Left kidney (tissue), 8 donors: ENCODE measurements at places on chromosomes 12 and 14.

- DNase-seq = no peak
These were observed 318.5 kb downstream of the KCNC2 start for GRCh38 chr12:74891083-74891668.

- no peak for DNase-seq
These were observed 217.7 kb downstream of the SLC15A4 start for GRCh38 chr12:128606051-128606450.

- no peak for DNase-seq
These were observed 59.1 kb downstream of the ESR2 start for GRCh38 chr14:64234877-64235651.

- no peak for DNase-seq
These were observed 134.4 kb upstream of the FGD4 start for GRCh38 chr12:32264961-32265360.

- DNase-seq = no peak
These were observed 106.9 kb downstream of the PRKCH start for GRCh38 chr14:61428261-61428660.

GRCh38 chr12:1466481-1467154 lies 127.8 kb downstream of the FBXL14 start:
- DNase-seq = no peak

- DNase-seq = no peak
These were observed at the start of gene CACNA2D4 for GRCh38 chr12:1918081-1918883. Gene CACNA2D4 (minus strand): TSS chr12:1918652. CDS start chr12:1918473, 179 bp downstream.

DNA sequence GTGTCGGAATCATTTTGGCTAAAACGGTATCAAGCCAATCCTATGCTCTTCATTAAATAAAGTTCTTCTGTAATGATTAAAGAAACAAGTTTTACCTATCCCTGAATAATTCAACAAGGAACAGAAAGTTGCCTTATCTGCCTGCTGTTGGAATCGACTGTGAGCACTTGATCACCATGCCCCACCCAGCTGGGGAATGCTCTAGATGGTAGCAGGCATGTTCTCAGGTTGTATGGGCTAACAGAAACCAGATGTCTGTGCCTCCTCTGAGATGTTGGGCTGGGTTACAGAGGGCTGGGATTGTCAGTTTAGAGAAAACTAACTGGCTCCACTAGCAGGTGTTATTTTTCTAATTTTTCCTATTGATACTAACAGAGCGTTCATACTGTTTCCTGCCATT lies 28.9 kb downstream of the RTRAF start:
- no peak for DNase-seq

- DNase-seq = no peak
These were observed 344.0 kb upstream of the PRICKLE1 start for GRCh38 chr12:42933461-42934081.

DNA sequence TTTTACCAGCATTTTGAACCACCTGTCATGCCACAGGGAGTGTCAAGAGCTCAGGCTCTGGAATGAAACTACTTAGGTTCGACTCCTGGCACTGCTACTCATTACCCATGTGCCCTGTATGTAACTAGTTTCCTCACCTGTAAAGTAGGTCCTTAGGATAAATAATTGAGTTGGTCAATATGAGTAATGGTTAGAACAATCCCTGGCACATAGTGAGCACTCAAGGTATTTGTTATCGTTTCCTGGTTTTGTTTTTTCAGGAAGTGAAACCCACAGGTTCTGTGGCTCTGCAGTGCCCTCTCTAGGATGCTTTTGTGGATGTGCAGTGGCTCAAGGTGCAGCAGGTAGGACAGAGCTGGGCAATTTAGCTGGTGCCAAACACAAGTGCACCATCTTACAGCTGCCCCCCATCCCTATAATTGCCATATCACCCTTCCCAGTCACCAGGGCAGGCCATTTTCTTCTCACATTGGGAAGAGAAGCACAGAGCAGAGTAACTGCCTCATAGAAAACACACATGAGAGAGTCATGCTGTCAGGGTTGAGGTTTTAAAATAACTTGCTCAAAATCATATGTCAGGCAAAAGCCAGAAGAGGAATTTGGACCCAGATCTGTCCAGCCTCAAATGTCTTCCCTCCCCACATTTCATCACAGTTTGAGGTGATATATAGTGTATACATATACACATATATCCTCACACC lies 297.5 kb downstream of the RPAP3 start:
- DNase-seq = no peak

GRCh38 chr12:1760566-1761382 lies 59.6 kb upstream of the LRTM2 start:
- DNase-seq = no peak

DNA sequence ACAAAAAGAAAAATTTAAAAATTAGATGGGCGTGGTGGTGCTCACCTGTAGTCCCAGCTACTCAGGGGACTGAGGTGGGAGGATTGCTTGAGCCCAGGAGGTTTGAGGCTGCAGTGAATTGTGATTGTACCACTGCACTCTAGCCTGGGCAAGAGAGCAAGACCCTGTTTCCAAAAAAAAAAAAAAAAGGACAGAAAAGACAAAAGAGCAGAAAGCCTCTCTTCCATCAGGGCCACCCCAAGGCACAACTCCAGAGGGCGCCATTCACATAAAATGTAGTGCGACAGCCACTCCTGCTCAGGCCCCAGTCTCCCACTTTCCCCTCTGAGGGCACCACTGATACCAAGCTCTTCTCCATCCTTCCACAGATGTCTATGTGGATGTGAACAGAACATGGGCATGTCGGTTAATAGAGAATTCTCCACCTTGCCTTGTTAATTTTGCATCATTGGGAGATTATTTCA lies 41.8 kb downstream of the DGLUCY start:
- DNase-seq = no peak

DNA sequence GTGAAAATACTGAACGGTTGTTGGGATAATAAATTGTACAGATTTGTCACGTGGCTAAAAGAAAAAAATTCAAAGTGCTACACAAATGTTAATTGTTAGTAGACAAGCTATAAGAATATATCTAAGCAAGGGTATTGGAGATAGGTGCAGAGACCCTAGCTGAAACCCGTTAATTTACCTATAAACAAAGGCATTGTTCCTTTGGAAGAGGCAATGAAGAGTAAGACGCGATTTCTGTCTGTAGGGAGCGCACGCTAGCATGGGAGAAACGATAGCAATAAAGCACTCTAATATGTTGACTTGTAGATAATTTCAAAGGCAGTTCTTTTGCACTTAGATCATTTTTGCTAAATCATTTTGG lies 565 bp downstream of the CCDC77 start:
- peak; percentile 29 for DNase-seq

DNA sequence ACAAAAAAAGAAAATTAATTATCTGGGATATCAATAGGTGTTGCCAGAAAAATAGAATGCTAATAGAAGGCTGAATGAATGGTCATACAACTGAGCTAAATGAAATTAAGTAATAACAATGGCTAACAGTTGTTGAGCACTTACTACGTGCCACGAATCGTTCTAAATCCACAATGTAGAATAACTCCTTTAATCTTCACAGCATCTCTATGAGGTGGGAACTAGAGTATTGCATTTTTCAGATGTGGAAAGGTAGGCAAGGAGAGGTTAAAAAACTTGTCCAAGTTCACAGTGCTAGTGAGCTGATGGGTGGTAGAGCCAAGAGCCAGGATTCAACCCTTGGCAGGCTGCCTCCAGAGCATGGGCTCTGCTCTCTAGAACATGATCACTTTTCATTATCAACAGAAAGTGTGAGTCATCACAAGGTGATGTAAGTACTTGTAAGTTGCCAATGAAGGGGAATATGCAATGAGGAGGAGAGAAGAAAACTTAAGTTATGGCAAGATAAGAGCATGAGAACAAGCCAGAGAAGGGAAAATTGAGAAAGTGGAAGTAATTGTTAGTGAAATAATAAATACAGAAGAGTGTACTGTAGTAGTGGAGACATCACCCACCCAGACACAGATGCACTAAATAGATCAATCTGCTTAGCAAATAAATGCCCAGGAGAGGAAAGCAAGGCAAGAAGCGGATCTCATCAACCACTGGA lies 122.1 kb downstream of the PRKD1 start:
- DNase-seq = no peak

DNA sequence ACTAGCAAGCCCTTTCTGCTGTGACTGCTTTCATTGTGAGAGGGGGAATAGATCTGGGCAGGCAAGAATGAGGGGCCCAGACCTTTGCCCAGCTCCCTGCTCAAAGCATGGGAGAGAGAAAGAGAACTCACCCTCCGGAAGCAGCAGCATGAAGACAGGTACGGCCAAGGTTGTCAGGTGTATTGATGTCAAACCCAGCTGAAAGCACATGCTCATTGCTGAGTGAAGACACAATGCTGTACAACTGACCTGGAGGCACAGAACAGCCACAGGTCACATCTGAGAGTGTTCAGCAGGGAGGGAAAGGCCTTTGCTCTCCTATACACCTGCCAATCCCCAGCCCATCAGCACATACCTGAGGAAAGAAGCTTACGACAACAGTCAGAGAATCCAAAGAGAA lies 5.5 kb downstream of the ANKRD52 start:
- no peak for DNase-seq

GRCh38 chr14:71317385-71318096 lies 410.3 kb downstream of the PCNX1 start:
- DNase-seq = no peak

DNA sequence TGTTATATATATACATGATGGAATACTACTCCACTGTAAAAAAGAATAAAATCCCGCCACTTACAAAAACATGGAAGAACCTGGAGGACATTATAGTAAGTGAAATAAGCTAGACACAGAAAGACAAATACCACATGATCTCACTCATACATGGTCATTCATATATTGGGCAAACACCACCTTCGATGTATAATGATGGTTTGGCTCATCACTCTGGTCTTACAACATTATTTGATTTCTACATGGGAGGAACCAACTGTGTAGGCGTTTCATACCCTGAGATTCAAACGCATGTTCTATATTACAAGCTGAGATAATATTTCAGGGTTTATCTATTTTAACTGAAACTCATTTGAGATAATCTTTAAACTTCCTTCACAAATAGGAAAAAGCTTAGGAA lies 48.3 kb downstream of the ABCD2 start:
- no peak for DNase-seq

DNA sequence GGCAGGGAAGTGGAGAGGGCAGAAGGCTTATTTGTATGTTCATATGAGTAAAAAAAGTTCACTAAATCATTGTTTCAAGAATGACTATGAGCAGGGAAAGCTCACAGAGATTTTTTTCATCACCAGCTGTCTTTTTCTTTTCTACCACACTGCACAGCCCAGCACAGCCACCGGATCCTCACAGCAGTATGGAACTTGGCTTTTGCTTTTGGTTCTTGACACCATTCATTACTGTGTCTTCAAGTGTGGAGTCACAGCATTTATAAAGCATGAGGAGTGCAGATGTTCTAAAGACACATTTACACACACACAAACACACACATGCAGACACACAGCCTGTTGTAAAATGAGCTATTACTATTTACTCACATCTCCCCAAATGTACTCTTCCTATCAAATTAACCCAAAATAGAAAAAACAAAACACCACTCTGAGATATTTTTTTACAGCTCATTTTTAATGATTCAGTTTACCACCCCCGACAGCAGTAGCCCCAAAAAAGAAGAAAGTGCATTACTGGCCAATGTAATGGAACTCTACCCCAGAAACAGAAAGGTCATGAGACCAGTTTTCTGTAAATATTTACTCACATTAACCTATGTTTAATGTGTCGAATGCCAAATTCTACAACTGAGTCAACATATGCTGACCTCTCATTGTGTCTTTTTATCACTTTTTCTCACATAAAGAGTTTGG lies 60.5 kb downstream of the BTG1 start:
- DNase-seq = no peak

GRCh38 chr12:54830199-54830598 lies 24.1 kb upstream of the MUCL1 start:
- no peak for DNase-seq

GRCh38 chr12:11759899-11760298 lies 110.4 kb downstream of the ETV6 start:
- no peak for DNase-seq

DNA sequence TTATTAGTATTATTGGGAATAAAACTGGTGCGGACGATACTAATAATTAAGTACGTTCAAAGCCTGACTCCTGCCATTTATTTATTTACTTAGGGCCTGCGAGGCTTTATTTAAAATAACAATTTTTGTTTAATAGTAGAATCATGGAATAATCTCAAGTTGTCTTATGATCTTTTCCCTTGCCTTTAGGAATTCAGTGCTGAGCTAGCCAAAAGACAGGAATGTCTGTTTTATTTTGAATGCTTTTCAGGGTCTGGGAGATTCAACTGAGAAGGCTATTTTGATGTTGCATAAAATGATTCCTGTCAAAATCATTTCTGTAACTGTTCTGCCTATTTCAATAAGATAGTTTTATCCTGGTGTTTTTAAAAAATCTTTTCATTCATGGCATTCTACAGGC lies 489.8 kb downstream of the EGLN3 start:
- DNase-seq = no peak

DNA sequence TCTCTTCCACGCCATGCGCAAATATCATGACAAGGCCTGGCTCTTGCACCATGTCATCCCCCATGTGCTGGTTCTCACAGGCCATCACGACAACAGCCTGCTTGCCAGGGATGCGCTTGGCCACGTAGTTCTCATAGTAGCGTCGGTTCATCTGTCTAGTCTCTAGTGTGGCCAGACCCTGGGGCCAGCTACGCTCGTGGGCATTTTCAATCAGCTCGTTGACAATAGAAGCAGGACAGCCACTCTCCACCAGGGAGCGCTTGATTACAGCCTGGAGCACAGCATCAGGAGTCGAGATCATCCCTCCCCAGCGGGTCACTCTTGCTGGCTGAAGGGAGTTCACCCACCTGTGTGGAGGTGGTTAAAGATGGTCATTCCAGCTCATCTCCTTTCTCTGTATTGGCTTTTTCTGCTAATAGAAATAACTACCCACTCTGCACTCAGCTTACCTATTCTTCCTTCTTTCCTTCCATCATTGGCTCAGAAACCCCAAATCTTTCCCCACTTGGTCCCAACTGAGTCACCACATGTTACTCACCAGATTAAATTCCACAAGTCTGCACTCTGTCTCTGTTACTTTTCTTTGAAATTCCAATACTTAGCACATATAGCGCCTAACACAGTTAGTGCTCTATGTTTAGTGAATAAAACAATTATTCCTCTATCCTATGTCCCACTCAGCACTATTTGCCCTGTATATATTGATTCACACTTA lies 15.1 kb downstream of the RNF41 start:
- no peak for DNase-seq

DNA sequence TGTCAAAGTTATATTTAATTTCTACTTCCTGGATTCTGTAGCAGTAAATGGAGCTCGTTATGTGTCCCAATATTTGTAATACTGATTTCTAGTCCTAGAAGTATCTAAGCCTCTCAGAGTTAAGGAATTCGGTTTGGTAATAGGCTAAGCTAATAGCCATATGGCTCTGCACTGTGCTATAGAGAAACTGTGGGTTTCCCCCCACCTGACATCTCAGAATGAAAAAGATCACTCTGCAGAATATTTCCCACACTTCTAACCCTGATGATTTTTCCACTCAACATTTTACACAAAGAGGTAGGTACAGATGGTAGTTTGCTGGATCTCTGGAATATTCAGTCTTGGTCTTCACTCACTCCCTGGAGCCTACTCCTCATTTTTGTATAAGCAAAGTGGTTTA lies 71.2 kb downstream of the BORCS5 start:
- DNase-seq = no peak
